ENCODE measurements at places on chromosomes 1 and 21.

- DNase-seq, result no peak
These were observed at the start of gene RASAL2 for GRCh38 chr1:178093951-178094738. Gene RASAL2, plus strand, starts transcription at chr1:178094104. Its CDS starts 389 bp downstream, at chr1:178094493.

DNA sequence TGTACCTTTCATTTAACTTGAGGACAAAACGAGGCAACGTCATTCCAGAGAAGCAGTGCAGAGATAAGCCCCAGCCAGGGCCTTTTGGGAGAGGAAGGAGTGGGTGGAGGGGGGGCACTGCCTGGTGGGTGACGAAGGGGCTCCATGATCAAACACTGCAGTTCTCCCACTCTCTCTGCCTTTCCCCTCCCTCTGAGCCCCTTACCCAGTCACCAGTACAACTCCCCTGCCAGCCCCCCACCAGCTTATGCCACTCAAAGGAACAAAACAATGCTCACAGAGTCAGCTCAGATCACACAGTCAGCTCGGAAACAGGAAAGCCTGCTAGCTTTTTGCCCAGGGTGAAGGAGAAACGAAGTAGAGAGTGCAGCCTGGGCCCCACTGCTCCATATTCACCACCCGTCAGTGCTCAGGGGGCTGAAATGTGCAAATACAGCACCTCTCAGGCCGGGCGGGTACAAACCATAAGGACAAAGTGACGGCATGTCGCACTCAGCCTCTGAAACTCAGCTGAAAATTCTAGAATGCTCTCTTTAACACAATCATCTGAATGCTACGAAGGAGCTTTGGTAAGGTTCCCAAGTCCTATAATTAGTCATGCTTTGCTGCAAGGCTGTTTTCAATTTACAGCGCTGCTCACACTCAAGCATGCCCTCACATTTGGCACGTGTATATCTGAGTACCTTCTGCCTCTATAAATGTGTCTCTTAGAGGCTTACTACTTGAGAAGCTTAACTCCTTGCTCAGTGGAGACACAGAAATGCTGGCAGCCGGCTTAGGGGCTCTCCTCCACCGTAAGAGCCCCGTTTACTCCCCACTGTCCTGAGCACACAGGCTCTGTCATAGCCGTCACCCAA lies 65.8 kb upstream of the RAB4A start:
- DNase-seq, result no peak

GRCh38 chr1:175394739-175395138 lies 202.2 kb upstream of the KIAA0040 start:
- DNase-seq, result no peak

GRCh38 chr1:71240656-71241055 lies 159.8 kb upstream of the ZRANB2 start:
- DNase-seq, result no peak

DNA sequence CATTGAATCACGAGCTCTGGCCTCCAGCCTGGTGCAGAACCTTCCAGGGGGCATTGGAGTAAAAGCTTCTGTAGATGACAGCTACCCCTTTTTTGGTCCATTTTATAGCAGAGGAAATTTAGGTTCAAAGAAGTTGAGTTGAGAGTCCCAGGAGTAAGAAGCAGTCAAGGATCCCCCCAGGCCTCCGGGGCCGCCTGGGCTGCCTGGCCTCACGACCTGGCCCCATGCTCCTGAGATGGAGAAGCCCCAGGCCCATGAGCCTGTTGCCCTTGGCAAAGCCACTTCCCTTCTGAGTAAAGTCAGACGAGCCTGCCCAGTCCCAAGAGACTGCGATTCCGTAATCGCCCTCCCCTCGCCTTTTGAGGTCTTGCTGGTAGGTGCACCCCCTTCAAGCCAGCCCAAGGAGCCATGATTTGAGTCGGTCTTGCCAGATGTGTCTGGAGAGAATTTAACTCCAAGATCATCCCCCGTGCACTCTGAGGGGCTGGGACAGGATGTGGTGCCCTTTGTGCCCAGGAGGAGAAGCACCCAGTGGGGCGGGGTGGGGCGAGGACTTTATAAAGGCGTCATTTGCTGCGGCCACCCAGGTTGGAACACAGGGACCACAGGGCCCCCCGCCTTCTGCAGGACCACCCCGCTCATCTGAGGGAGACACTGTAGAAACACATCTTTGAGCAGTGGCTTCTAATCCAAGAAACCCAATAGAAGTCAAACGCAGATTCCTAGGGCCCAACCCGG lies 30.1 kb downstream of the PDE9A start:
- DNase-seq, result no peak

GRCh38 chr1:54459140-54459539 lies 52.9 kb upstream of the SSBP3 start:
- DNase-seq, result no peak

GRCh38 chr1:173056365-173056764 lies 5.6 kb upstream of the TNFSF18 start:
- DNase-seq, result no peak

DNA sequence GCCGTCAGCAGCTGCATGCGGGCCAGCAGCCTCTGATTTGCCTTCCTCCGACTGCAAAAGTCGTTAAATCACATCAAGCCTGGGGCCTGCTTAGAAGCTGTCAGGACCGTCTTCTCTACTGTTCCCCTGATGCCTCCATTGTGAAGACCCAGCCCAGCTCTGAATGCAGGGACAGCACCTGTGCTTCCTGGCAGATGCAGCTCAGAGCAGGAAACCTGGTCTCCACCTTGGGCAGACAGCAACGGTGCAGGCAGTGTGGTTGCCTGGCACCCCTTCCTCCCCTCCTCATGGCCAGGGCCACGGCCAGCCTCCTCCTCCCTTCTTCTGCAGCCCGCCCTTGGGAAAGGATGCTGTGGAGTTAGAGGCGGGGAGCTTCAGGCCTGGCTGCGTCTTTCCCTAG lies 92.3 kb upstream of the COL6A1 start:
- DNase-seq, result no peak

- no peak for DNase-seq
These were observed 344.4 kb downstream of the KCTD3 start for GRCh38 chr1:215911406-215911968.

- no peak for DNase-seq
These were observed 54.9 kb downstream of the MAB21L3 start for GRCh38 chr1:116166011-116166571.

GRCh38 chr21:38985568-38986378 lies 180.0 kb downstream of the ETS2 start:
- DNase-seq, result no peak

DNA sequence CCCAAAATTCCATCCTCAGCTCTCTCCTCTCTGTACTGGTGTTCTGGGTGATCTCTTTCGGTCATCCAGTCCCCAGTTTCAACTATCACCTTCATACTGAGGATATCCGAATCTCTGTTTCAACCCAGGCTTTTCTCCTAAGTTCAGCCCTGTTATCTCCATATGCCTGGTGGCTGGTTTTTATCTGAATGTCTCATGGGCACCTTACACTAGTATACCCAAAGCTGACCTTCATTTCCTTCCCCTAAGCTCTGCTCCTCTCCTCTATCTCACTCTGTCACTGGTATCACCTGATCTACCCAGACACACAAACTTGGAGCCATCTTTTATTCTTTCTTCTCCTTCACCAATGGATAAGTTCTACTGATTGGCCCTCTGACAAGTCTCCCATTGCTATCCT lies 53.0 kb downstream of the LRRC71 start:
- DNase-seq, result no peak

- DNase-seq, result no peak
These were observed 7.0 kb downstream of the SMCP start for GRCh38 chr1:152884966-152885624.

- no peak for DNase-seq
These were observed 74.0 kb upstream of the ADAMTS5 start for GRCh38 chr21:27040738-27041469.

DNA sequence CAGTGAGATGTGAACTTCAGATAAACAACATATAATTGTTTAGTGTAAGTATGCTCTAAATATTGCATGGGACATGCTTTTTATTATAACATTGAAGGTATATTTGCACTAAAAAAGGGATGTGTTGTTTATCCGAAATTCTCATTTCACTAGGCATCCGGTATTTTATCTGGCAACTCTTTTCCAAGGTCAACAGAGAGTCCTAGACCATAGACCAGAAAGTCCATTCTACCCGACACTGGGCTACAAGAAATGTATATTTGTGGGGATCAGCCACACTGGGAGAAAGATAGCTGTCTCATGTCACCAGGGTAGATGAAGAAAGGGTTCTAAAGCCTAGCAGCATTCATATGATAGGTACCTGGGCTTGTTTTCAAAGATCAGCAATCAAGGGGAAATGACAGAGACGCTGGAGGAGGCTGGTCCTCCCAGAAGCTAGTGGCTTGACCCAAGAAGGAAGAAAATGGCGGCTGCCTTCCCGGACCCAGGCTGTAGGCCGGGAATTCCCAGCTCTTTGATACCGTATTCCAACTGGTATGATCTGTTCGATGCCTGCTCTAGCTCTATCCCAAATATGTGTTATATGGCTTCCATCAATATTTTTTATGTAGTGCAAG lies 161.1 kb upstream of the IRF2BP2 start:
- no peak for DNase-seq

GRCh38 chr1:99917214-99917613 lies 52.6 kb upstream of the SLC35A3 start:
- no peak for DNase-seq

GRCh38 chr21:41446586-41446985 lies 20.5 kb downstream of the MX1 start:
- DNase-seq, result no peak

DNA sequence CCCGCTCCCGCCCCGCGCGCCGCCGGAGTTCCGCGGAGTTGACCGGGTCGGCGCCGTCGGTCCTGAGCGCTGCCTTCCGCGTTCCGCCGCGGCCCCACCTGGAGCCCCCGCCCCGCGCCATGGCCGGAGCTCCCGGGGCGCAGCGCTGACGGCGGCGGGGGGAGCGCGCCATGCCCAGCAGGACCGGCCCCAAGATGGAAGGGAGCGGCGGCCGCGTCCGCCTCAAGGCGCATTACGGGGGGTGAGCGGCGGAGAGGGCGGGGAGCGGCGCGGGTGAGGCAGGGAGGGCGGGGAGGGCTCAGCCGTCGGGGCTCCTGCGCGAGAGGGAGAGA lies 216 bp downstream of the PRKCZ start:
- no peak for DNase-seq

- no peak for DNase-seq
These were observed 13.0 kb upstream of the GORAB start for GRCh38 chr1:170518965-170519364.

DNA sequence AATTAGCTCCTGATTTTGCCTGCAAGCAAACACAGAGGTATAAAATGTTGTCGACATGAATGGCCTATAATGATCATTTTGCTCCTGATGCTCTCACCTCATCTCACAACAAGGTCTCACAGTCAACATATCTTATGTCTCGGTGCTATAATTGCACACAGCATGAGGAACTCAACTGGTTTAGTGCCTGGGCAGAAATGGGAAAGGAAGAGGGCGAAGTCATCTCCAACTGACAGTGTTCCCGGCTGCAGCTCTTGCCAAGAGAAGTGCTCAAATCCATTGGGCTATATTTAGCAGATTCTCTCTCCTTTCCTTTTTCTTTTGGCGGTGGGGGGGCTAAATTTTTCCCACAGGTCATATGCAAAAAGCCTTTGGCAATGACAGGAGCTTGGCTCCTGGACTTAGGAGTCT lies 53.0 kb downstream of the SLC45A1 start:
- DNase-seq, result no peak

GRCh38 chr1:7228252-7228961 lies 443.2 kb downstream of the CAMTA1 start:
- DNase-seq, result no peak

DNA sequence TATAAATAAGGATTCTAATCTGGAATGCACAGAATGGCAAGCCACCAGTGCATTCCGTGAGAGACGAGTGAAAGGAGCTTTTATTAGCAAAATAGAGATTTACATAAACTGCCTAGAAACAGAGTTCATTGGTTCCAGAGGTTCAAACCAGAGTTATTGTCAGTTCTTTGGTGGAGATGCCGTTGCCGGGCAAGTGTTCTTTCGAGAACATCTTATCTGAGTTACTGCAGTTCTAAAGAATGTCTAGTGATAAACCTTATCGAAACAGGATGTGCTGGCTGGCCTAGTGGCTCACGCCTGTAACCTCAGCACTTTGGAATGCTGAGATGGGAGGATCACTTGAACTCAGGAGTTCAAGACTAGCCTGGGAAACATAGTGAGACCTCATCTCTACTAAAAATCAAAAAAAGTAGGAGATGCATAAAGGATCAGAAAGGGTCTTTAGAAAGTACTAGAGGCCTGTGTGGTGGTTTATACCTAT lies 19.9 kb upstream of the EVI5 start:
- DNase-seq, result no peak

GRCh38 chr1:67677930-67678329 lies 7.1 kb upstream of the GADD45A start:
- DNase-seq, result no peak

DNA sequence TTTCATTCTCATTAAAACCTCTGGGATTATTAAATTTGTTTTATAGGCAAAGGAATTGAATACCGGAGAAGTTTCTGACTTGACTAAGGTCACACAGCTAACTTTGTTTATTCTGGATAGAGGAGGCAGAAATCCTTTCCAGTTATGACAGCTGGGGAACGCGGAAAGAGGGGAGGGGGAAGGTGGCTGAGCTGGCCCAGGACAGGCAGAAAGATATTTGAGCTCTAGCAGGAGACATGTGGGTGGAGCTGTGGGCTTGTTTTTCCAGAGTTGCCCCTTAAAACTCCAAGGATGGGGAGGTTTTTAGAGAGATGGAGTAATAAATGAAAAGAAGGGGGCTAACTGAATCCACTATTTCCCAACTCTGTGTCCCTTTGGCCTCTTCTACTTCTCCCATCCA lies 27.8 kb downstream of the FOXD2 start:
- DNase-seq, result no peak

DNA sequence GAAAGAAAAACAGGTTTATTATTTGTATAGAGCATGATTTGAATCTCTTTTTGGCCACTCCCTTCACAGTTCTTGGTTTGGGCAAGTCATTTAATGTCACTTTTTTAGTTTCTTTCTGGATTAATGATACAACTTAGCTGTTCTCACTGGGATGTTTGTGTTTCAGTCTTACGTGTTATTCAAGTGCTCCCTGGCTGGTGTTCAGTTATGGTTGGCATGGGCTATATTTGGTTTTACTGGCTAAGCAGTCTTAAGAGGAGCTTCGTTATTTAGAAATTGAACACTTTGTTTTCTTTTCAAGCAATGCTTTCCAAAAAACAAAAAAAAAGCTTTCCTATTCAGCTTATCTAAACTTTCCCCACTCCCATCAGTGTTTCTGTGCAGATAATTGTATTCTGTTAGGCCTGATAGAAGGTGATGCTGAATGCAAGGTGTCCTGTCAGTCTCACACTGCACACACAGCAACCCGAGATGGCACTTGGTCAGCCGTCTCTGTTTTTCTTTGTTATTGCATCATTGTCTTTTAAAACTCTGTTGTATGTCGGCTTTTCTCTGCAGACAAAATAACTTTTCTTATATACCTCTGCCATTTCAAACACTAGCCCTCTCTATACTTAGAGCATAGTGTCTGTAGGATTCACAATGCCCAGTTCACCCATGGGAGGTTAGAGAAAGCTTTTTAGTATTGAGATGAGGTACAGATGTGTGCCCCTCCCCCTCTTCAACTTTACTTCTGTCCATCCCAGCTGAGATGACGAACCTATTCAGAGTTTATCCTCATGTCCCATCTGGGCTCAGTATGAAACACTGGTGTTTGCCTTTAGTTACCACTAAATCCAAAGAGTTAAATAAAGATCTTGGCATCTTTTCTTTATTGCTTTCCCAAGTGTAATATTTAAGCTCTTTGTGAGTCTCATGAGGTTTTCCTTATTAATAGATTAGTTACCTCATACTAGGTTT lies 80.2 kb downstream of the VPS13D start:
- no peak for DNase-seq
